Smooth muscle cell of the umbilical artery (primary cell): ENCODE measurements at places on chromosomes 5 and 9. TPM values are rescaled to one million over a fixed set of nuclear protein-coding genes. Genes with fewer than 3 reads are reported as not detected.

The FCN1 gene
- total RNA-seq, result not detected in 2 replicates

The SNCB gene
- 0.18 TPM in 1 of 2 replicates, not detected in the other for total RNA-seq

The FOXD4 gene
- total RNA-seq, result under 0.01 and 0.09 TPM in 2 replicates

The LRRC26 gene
- total RNA-seq, result not detected in 2 replicates

The TPM2 gene
- 1,294 and 1,826 TPM in 2 replicates for total RNA-seq

The SLCO4C1 gene
- not detected in 2 replicates for total RNA-seq

The CCNO gene
- 0.14 TPM in 1 of 2 replicates, not detected in the other for total RNA-seq

The CEP120 gene
- 21.7 and 24.7 TPM in 2 replicates for total RNA-seq

The FAM221B gene
- total RNA-seq, result not detected in 2 replicates

The SLC46A2 gene
- total RNA-seq, result not detected in 2 replicates
